Left ventricle myocardium inferior (tissue), 1 donor: ENCODE measurements at places on chromosomes 5 and 9.

DNA sequence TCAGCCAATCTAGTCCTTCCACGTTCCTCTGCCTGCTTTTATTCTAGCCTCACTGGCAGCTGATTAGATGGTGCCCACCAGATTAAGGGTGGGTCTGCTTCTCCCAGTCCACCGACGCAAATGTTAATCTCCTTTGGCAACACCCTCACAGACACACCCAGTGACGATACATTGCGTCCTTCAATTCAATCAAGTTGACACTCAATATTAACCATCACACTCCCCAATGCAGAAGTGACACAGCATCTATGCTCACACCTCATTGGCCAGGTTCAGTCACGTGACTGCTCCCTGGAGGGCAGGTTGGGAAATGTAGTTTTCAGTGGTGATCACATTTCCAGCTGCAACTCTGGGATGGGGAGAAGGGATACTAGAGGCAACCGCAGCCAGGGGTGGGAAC lies 13.0 kb downstream of the SUSD3 start:
- no peak for DNase-seq

GRCh38 chr5:132500244-132500930 lies 9.8 kb upstream of the IRF1 start:
- peak; percentile 16 for DNase-seq

DNA sequence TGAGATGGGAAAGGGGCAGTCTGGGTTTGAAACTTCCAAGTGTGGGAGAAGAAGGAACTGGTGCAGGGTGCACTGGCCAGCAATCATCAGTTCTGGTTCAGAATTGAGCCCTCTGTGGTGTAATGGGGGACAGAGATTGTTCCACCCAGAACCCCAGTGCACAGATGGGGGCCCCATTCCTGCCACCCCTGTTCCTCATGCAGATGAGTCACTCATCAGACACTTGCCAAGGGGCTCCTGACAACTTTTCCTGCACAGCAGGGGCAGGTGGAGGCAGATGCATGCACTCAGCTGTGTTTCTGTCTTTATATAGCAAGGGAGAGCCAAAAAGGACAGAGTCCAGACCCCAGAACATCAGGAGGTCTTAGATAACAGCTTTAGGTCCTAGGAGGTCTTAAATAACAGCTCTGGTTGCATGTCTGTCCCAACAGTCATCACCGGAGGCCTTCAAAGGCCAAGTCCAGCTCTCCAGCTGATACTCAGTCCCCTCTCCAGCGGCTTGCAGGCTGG lies 252.9 kb downstream of the HSPA4 start:
- no peak for DNase-seq

- DNase-seq: no peak
Observed at GRCh38 chr5:29853711-29854220, 1339.7 kb upstream of the CDH6 start.

DNA sequence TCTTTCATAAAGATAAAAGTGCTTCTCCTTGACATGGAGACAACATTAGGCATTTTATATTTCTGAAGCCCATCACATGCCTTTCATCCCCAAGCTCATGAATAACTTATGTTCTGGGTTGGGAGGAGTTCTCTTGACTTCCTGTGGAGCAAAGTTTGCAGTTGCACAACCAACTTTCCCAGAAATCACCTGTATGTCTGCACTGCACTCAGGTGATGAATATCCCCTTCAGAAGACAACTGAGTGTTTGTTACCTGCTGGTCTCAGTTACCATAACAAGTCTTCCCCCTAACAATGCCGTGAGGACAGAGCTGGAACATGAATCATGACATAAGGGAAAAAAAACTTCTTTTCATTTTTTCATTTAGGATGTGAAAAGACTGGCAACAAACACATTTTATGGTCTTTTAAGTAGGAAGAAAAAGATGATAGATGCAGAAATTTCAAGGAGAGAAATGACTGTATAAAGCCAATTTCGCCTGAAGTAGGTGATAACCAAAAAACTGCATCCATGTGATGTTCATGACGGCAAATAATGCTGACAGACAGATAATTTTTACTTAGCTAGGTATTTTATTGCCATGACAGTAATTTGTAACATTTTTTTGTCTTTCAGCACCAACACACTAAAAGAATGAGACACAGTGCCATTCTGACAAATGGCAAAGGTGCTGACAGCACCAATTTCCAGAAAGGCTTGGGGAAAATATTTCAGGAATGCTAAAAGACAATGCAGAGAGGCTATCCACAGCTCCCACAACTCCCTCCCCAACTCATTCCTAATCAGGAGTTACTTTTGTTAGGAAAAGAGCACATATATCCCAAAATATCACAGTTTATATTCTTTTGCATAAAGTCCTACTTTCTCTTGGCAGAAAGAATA lies 656.3 kb downstream of the PRELID2 start:
- no peak for DNase-seq

- DNase-seq: no peak
Observed at GRCh38 chr9:103798620-103799019, 295.5 kb upstream of the SMC2 start.

- peak; percentile 62 for DNase-seq
Observed at GRCh38 chr5:116652196-116652729, 77.6 kb upstream of the SEMA6A start.
